ENCODE measurements at places on chromosomes 4 and X. TPM values are rescaled to one million over a fixed set of nuclear protein-coding genes. Genes with fewer than 3 reads are reported as not detected.

The FAAH2 gene
- 1.7 TPM for total RNA-seq

The CSAG1 gene
- total RNA-seq, result not detected

The USP38 gene
- total RNA-seq, result 19.4 TPM

The TIGD4 gene
- 0.12 TPM for total RNA-seq

The TMEM271 gene
- not detected for total RNA-seq

The DUX4 gene
- total RNA-seq, result not detected

The GAGE12E gene
- not detected for total RNA-seq

The NPFFR2 gene
- not detected for total RNA-seq

The IQCM gene
- total RNA-seq, result not detected

The GPAT3 gene
- 0.30 TPM for total RNA-seq

The TRPC5OS gene
- total RNA-seq, result not detected

The PAGE2 gene
- total RNA-seq, result not detected

The WNK3 gene
- total RNA-seq, result not detected

The ZGRF1 gene
- total RNA-seq, result 6.9 TPM

The IL2RG gene
- 1.5 TPM for total RNA-seq

The PGAM4 gene
- not detected for total RNA-seq

The GABRE gene
- total RNA-seq, result 19.3 TPM

The GRIA2 gene
- total RNA-seq, result not detected

The PWWP3B gene
- total RNA-seq, result 0.26 TPM

The CFAP99 gene
- 0.16 TPM for total RNA-seq

The MAGEB10 gene
- total RNA-seq, result not detected

The THAP6 gene
- total RNA-seq, result 27.6 TPM

The TLR2 gene
- total RNA-seq, result 0.23 TPM

The SYTL4 gene
- total RNA-seq, result 1.9 TPM

The EFHC2 gene
- not detected for total RNA-seq

The HDX gene
- 6.4 TPM for total RNA-seq

The CDX4 gene
- total RNA-seq, result not detected

The FAM133A gene
- not detected for total RNA-seq

The DCAF4L1 gene
- total RNA-seq, result 0.72 TPM

The VSIG4 gene
- not detected for total RNA-seq

The HTR2C gene
- not detected for total RNA-seq

The KCND1 gene
- total RNA-seq, result 0.86 TPM

The DCHS2 gene
- 0.17 TPM for total RNA-seq

The STEEP1 gene
- 23.6 TPM for total RNA-seq

The PDGFC gene
- total RNA-seq, result 83.7 TPM

The DRP2 gene
- 0.47 TPM for total RNA-seq

The SPARCL1 gene
- total RNA-seq, result not detected

The TCEAL2 gene
- not detected for total RNA-seq

The CAMK2D gene
- 32.1 TPM for total RNA-seq

The CFAP299 gene
- total RNA-seq, result not detected

The HTN1 gene
- total RNA-seq, result not detected

The MTCP1 gene
- total RNA-seq, result 32.2 TPM

The BRS3 gene
- total RNA-seq, result not detected

The ARSJ gene
- 50.7 TPM for total RNA-seq

The KLHL5 gene
- 59.2 TPM for total RNA-seq

The NXF2 gene
- not detected for total RNA-seq

Measured in MCF 10A (cell line).